Tracheal epithelial cell (primary cell): ENCODE measurements at places on chromosomes 13 and 19. TPM values are rescaled to one million over a fixed set of nuclear protein-coding genes. Genes with fewer than 3 reads are reported as not detected.

The KLK5 gene
- 1.7 and 23.6 TPM in 2 replicates for total RNA-seq

The LRRC63 gene
- not detected in 2 replicates for total RNA-seq

The RXFP2 gene
- not detected in 2 replicates for total RNA-seq

The LILRA5 gene
- not detected in 2 replicates for total RNA-seq

The RINL gene
- total RNA-seq = 14.7 and 32.2 TPM in 2 replicates

The U2AF2 gene
- total RNA-seq = 89.2 and 92.1 TPM in 2 replicates

The FXYD3 gene
- total RNA-seq = 346 and 846 TPM in 2 replicates

The FLT1 gene
- under 0.01 TPM in 1 of 2 replicates, not detected in the other for total RNA-seq

The RAB8A gene
- 32.0 and 47.0 TPM in 2 replicates for total RNA-seq

The USHBP1 gene
- under 0.01 TPM in 1 of 2 replicates, not detected in the other for total RNA-seq

The ZNF579 gene
- total RNA-seq = 3.8 and 5.5 TPM in 2 replicates

The GPR183 gene
- total RNA-seq = 0.24 TPM in 1 of 2 replicates, not detected in the other

The CACNA1A gene
- under 0.01 TPM in 1 of 2 replicates, not detected in the other for total RNA-seq

The SRRM5 gene
- total RNA-seq = not detected in 2 replicates

The ZNF285 gene
- total RNA-seq = 2.3 and 3.9 TPM in 2 replicates

The PLIN4 gene
- total RNA-seq = 1.7 and 8.7 TPM in 2 replicates

The LCP1 gene
- 0.64 and 13.7 TPM in 2 replicates for total RNA-seq

The ZIK1 gene
- total RNA-seq = 3.9 and 5.3 TPM in 2 replicates

The SIGLEC5 gene
- not detected in 2 replicates for total RNA-seq

The PCDH20 gene
- total RNA-seq = under 0.01 and 3.1 TPM in 2 replicates

The SYCN gene
- total RNA-seq = not detected in 2 replicates

The PRRG2 gene
- total RNA-seq = 6.0 and 7.2 TPM in 2 replicates

The KLF5 gene
- 25.1 and 59.3 TPM in 2 replicates for total RNA-seq

The WASF3 gene
- total RNA-seq = 3.1 and 6.8 TPM in 2 replicates

The NCCRP1 gene
- 4.8 and 9.4 TPM in 2 replicates for total RNA-seq

The NAPSA gene
- 0.21 and 0.72 TPM in 2 replicates for total RNA-seq

The ZNF681 gene
- total RNA-seq = 0.72 and 0.85 TPM in 2 replicates

The CYP4F3 gene
- 0.48 and 6.0 TPM in 2 replicates for total RNA-seq

The SACS gene
- total RNA-seq = 37.9 and 59.8 TPM in 2 replicates

The SWSAP1 gene
- total RNA-seq = 0.21 and 0.72 TPM in 2 replicates

The RNF225 gene
- total RNA-seq = 0.48 and 3.0 TPM in 2 replicates

The WDR87 gene
- under 0.01 TPM in 1 of 2 replicates, not detected in the other for total RNA-seq

The CCL25 gene
- total RNA-seq = not detected in 2 replicates

The PCDH9 gene
- under 0.01 and 0.24 TPM in 2 replicates for total RNA-seq

The RNF17 gene
- total RNA-seq = not detected in 2 replicates

The FUT6 gene
- under 0.01 and 2.8 TPM in 2 replicates for total RNA-seq

The LGALS7 gene
- total RNA-seq = 11.6 and 438 TPM in 2 replicates

The CCNE1 gene
- total RNA-seq = 4.5 and 16.9 TPM in 2 replicates

The C1QTNF9B gene
- not detected in 2 replicates for total RNA-seq
